ENCODE measurements at places on chromosomes 2 and 18. TPM values are rescaled to one million over a fixed set of nuclear protein-coding genes. Genes with fewer than 3 reads are reported as not detected.

- no peak overlapping the region for H3K27ac ChIP-seq
- H3K27me3 ChIP-seq = no peaks in the 10 kb centered on the region
- H3K36me3 ChIP-seq = peaks cover 99% of the 10 kb centered on the region
- H3K4me1 ChIP-seq = no peaks in the 10 kb centered on the region
- no peak for DNase-seq
Measured at GRCh38 chr2:88575051-88575450, 52.2 kb downstream of the EIF2AK3 start.

DNA sequence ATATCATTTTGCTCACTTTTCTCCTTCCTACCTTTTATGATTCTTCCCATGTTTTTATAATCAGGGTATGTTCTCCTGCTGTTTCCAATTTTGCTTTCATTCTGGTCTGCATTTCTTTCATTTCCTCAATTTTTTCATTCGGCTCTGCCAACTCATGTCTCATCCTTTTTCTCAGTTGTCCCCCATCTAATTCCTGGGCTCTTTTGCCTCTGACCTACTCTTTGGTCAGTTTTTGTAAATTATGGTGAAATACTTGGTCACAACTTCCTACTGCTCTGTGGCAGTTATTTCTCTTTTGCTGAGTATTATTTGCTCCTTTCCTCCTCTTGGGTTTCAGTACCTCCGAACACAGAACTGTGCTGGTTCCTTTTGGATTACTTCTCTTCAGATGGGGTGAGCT lies 27.5 kb downstream of the MYO7B start:
- no peaks in the 10 kb centered on the region for H3K4me1 ChIP-seq
- no peak overlapping the region for H3K4me3 ChIP-seq
- H3K27me3 ChIP-seq = no peaks in the 10 kb centered on the region
- H3K36me3 ChIP-seq = no peaks in the 10 kb centered on the region

DNA sequence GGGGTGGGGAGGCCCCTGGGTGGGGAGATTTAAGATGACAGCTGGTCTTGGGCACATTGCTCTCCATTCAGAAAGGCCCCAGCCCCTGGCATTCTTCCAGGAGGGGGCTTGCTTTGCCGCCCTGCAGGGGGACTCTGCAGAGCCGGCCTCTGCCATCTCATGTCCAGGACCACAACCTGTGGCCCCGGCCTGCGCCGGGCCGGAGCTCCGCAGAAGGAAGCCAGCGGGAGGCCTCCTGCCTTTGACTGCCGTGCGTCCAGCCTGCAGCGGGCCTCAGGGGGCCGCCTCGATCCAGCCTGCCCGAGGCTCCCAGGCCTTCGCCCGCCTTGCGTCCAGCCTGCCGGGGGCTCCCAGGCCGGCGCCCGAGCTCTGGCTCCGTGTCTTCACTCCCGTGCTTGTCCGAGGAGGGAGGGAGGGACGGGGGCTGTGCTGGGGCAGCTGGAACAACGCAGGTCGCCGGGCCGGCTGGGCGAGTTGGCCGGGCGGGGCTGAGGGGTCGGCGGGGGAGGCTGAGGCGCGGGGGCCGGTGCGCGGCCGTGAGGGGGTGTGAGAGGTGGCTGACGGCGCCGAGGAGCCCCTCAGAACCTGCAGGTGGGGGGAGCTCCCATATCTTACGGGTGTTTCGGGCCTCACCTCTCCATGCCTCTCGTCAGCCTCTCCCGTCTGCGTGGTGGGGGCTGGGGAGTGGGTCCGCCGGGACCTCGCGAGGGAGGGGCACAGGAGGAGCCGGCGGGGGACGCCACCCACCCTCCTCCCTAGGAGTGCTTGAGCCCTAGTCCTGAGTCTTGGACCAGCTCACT lies 20.4 kb downstream of the GPC1 start:
- H3K4me3 ChIP-seq = peak overlapping the region; percentile 12
- no peak for DNase-seq
- H3K36me3 ChIP-seq = no peaks in the 10 kb centered on the region
- H3K27me3 ChIP-seq = peaks cover 39% of the 10 kb centered on the region
- H3K4me1 ChIP-seq = peaks cover 22% of the 10 kb centered on the region

- H3K27ac ChIP-seq = no peak overlapping the region
- no peak for DNase-seq
Measured at GRCh38 chr2:106104332-106105062, 89.6 kb downstream of the UXS1 start.

DNA sequence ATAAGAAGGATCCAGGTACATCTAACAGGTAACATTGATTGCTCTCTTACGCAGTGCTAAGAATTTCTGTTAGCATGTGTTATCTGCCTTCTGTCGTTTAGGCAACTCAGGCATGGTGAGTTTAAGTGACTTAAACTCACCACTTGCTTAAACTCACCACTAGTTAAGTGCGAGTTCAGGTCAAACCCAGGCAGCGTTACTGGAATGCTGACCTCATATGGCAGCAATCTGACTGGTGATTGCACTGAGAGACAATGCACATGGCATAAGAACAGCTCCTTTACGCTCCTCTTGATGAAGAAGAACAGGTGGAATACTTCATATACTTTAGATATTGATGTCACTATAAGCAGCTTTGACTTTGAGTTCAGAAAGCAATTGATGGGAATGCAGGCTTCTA lies 954.1 kb downstream of the SOCS6 start:
- no peaks in the 10 kb centered on the region for H3K27me3 ChIP-seq
- no peaks in the 10 kb centered on the region for H3K4me1 ChIP-seq
- no peak overlapping the region for H3K4me3 ChIP-seq

DNA sequence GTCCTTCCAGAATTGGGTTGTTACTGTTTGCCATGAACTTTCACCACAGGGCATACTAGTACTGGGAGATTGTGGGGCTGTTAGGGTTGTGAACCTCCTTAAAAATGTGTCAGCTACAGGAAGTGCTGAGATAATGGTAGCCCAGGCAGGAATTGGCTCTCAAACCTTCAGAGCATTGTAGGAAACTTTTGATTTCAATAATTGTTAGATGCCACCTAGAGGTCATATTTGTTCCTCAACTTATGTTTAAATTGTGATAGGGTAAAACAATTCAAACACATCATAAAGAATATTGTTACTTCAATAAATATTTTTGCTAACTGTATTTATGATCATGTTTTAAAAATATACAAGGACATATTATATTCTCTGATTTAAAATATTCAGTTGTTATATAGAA lies 594.6 kb downstream of the ADCYAP1 start:
- no peaks in the 10 kb centered on the region for H3K4me1 ChIP-seq
- DNase-seq = no peak
- H3K27me3 ChIP-seq = no peaks in the 10 kb centered on the region
- H3K36me3 ChIP-seq = no peaks in the 10 kb centered on the region

- no peak overlapping the region for H3K4me3 ChIP-seq
- H3K36me3 ChIP-seq = peaks cover 5% of the 10 kb centered on the region
- H3K4me1 ChIP-seq = peaks cover 94% of the 10 kb centered on the region
- peak overlapping the region; percentile 94 for H3K27ac ChIP-seq
- H3K27me3 ChIP-seq = no peaks in the 10 kb centered on the region
Measured at GRCh38 chr2:20615068-20615465, 35.8 kb downstream of the HS1BP3 start.

GRCh38 chr18:46071653-46072375 lies at the start of gene PSTPIP2:
Gene PSTPIP2, minus strand, starts transcription at chr18:46072260. Its CDS starts 72 bp downstream, at chr18:46072188.
- H3K4me3 ChIP-seq = peak within 1 kb of the TSS; percentile 73
- no peaks in the 10 kb centered on the region for H3K27me3 ChIP-seq
- H3K27ac ChIP-seq = peak within 1 kb of the TSS; percentile 69
- peaks cover 40% of the 10 kb centered on the region for H3K4me1 ChIP-seq
- no peaks in the 10 kb centered on the region for H3K36me3 ChIP-seq
- peak; percentile 90 for DNase-seq

- H3K4me1 ChIP-seq = peaks cover 47% of the 10 kb centered on the region
- H3K27ac ChIP-seq = peak overlapping the region; percentile 53
- peak overlapping the region; percentile 9 for H3K4me3 ChIP-seq
- no peaks in the 10 kb centered on the region for H3K27me3 ChIP-seq
Measured at GRCh38 chr2:3523551-3524041, 4.3 kb upstream of the ADI1 start.

DNA sequence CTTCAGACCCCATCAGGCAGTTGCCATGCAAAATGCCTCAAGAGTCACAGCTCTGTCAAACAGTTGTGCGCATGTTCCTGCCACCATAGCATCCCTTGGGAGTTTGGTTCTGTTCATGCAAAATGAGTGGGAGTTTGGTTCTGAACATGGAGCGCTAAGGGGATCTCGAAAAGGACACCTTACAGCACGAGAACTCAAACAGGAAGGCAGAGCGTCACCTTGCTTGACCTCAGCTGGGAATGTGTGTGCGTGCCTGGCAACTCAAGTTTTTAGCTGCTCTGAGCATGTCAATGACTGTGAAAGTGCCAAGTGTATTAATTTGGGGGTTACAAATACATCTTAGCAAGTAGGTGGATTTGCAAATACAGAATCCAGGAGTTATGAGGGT lies 16.6 kb downstream of the MALL start:
- H3K4me3 ChIP-seq = no peak overlapping the region
- DNase-seq = peak; percentile 47
- peak overlapping the region; percentile 87 for H3K27ac ChIP-seq
- H3K4me1 ChIP-seq = peaks cover 59% of the 10 kb centered on the region
- H3K36me3 ChIP-seq = no peaks in the 10 kb centered on the region
- no peaks in the 10 kb centered on the region for H3K27me3 ChIP-seq

- H3K27me3 ChIP-seq = no peaks in the 10 kb centered on the region
- no peaks in the 10 kb centered on the region for H3K4me1 ChIP-seq
- H3K36me3 ChIP-seq = no peaks in the 10 kb centered on the region
- H3K27ac ChIP-seq = no peak overlapping the region
- no peak overlapping the region for H3K4me3 ChIP-seq
Measured at GRCh38 chr2:75311993-75312392, 112.7 kb upstream of the TACR1 start.

DNA sequence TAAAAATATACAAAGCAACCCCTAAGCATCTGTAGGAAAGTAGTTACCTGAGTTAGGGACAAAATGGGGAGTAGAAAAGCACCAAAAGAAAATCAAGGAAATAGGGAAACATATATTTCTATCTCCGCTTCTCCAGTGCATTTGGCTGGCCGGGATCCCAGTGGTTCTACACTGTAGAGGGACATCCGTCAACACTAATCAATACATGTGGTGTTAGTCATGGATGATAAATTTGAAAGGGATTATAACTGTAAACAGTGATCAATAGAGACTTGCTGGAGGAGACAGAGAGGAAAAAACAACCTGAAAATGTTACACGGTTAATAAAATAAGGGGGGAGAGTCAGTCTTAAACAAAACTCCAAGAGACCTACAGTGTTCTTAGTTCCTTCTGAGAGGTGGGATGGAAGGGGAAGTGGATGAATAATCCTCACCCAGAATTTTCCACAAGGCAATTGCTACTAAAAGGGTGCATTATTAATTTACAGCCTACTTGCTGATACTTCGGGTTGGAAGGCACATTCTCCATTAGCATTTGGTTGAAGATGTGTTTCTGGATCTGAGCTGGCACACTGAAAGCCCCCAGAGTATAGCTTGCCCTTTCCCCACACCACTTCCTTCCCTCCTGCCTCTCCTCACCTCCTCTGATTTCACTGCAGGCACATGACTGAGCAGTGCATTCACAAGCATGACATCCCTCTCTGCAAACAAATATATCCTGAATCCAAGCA lies 530.0 kb downstream of the BCL11A start:
- no peak for DNase-seq
- H3K27me3 ChIP-seq = no peaks in the 10 kb centered on the region
- H3K36me3 ChIP-seq = no peaks in the 10 kb centered on the region
- no peak overlapping the region for H3K27ac ChIP-seq
- H3K4me3 ChIP-seq = no peak overlapping the region

- H3K4me3 ChIP-seq = no peak overlapping the region
- no peaks in the 10 kb centered on the region for H3K4me1 ChIP-seq
- H3K36me3 ChIP-seq = no peaks in the 10 kb centered on the region
- H3K27me3 ChIP-seq = no peaks in the 10 kb centered on the region
- H3K27ac ChIP-seq = no peak overlapping the region
Measured at GRCh38 chr2:149000158-149000938, 38.2 kb upstream of the LYPD6B start.

GRCh38 chr2:176833671-176834070 lies 378.9 kb upstream of the HNRNPA3 start:
- no peak for DNase-seq
- no peaks in the 10 kb centered on the region for H3K36me3 ChIP-seq
- H3K27ac ChIP-seq = no peak overlapping the region
- H3K4me3 ChIP-seq = no peak overlapping the region

DNA sequence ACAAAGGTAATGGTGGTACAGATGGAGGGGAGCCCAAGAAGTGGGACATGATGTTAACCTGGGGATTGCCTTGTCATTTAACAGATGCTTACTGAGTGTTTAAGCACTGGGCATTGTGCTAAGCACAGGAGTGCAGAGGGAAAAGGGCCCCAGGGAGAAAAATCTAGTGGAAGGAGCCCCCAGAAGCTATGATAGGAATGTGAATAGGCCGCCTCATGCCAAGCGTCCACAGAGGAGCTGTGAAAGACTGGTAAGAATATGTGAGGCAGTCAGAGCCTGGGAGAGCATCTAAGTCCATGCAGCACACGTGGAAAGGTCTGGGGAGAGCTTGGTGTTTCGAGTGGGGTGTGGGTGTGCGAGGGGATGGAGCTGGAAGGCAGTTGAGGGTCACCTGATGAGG lies 5.5 kb downstream of the ZNF532 start:
- H3K27ac ChIP-seq = no peak overlapping the region
- no peaks in the 10 kb centered on the region for H3K27me3 ChIP-seq

DNA sequence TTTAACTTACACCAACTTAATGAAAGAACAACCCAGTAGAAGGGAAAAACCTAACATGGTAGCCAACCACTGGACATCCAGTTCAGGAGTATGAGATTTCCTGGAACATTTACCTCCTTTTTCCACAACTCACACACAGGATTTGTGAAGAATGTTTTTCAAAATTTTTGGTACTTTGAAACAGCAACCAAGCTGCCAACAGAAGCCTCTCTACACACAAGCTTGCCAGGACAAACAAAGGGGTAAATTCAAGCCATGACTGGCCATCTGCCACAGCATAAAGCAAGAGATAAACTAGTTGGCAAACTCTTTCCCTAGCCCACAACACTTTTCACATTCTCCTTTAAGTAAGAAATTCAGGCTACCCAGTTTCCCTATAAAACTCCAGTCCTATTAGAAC lies 21.4 kb downstream of the MGAT4A start:
- H3K27me3 ChIP-seq = no peaks in the 10 kb centered on the region
- no peaks in the 10 kb centered on the region for H3K36me3 ChIP-seq
- H3K27ac ChIP-seq = no peak overlapping the region
- H3K4me1 ChIP-seq = peaks cover 31% of the 10 kb centered on the region
- no peak for DNase-seq
- no peak overlapping the region for H3K4me3 ChIP-seq

GRCh38 chr18:49041435-49042245 lies 90.9 kb upstream of the SMAD7 start:
- DNase-seq = no peak
- H3K27ac ChIP-seq = no peak overlapping the region

GRCh38 chr2:168611091-168611490 lies 155.0 kb downstream of the CERS6 start:
- no peaks in the 10 kb centered on the region for H3K36me3 ChIP-seq
- no peaks in the 10 kb centered on the region for H3K4me1 ChIP-seq
- no peak overlapping the region for H3K27ac ChIP-seq
- no peak for DNase-seq

- peaks cover 93% of the 10 kb centered on the region for H3K36me3 ChIP-seq
- H3K27me3 ChIP-seq = no peaks in the 10 kb centered on the region
- peaks cover 9% of the 10 kb centered on the region for H3K4me1 ChIP-seq
- peak; percentile 76 for DNase-seq
Measured at GRCh38 chr2:85551698-85552678, 9.3 kb downstream of the GGCX start.

The CFC1 gene
- not detected for total RNA-seq

The IL1R1 gene
- 152 TPM for total RNA-seq

The PASK gene
- total RNA-seq = 10.8 TPM

The COPS9 gene
- total RNA-seq = 109 TPM

The CPO gene
- total RNA-seq = not detected

The VWA3B gene
- 7.9 TPM for total RNA-seq

The ATP8B1 gene
- 27.2 TPM for total RNA-seq

The DNAJC5G gene
- not detected for total RNA-seq

The TSPYL6 gene
- not detected for total RNA-seq

The VWC2L gene
- total RNA-seq = not detected

The CAPN14 gene
- total RNA-seq = 0.15 TPM
